NCI-H2171 (cell line): ENCODE measurements at places on chromosomes 3 and 15.

- no peak for DNase-seq
Measured at GRCh38 chr15:101052031-101052620, 133.0 kb downstream of the LRRK1 start.

GRCh38 chr3:89186456-89186855 is 79.0 kb downstream of the EPHA3 start:
- no peak for DNase-seq

DNA sequence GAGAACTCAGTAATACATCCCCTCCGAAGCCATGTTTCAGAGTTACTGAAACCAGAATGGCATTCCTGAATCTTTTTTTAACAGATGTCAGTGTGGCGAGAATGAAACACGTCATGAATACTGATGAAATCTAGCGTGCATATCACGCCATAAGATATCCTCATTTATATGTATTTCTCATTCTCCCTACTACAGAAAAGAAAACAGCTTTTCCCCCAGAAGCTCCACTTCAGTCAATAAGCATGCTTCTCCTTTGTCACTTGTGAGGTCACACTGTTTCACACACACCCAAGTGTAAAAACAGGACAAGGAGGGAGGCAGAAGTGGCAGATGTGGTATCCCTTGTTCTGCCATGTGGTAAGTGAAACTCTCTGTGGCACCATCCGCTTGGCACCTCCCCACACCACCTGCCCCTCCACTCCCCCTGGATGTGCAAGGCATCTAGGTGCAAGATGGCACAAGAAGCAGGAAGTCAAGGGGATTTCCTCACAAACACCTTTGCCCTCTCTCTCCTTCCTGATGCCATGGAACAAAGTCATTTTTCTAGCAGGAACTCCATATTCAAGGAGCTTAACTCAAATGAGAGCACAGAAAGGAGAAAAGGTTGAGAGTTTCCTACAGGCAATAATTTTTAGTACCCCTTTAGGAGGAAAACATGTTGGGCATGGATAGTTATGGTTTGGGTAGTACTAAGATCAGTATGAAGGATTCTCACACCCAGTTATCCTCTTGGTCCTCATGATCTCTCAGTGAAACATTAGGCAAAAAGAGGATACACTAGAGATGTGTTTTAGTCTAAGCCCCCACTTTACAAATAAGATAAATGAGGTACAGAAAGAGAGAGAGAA is 47.5 kb upstream of the FRMD4B start:
- DNase-seq = no peak

DNA sequence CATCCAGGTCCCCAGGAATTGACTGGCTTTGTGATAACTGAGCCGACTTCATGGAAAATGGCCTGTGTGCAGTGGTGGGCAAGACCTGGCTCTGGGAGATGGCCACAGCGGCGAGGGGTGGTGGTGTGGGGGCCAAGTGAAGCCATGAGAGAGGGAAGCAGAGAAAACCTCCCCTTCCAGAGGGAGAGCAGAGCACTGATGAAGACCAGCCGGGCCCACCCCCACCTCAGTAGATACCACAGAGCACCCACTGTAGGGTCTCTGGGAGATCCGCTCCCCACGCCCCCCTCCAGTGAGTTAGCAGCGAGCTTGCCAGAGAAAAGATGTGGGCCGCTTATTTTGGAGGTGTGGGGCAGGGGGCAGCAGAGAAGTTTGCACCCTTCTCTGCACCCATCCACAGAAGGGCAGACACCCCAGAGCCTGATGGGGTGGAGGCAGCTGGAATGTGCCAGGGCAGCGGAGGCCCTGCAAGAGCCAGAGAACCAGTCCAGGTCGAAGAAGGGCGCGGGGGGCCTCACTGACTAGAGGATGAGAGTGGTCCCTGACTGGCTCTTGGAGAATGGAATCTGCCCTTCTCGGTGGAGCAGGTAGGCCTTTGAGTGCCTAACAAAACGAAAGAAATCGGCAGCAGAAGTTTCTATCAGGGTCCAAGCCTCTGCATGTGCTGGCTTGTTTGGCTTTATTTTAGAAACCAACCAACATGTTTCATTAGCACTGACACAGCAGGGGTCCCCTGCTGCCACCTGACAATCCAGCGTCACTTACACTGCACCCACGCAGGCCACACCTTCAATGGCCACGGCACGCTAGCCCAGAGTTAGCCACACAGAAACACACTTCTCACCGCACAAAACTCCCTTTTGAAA is 28.3 kb downstream of the MELTF start:
- DNase-seq = no peak

- peak; percentile 18 for DNase-seq
Measured at GRCh38 chr3:140198242-140198641, 263.3 kb downstream of the CLSTN2 start.

DNA sequence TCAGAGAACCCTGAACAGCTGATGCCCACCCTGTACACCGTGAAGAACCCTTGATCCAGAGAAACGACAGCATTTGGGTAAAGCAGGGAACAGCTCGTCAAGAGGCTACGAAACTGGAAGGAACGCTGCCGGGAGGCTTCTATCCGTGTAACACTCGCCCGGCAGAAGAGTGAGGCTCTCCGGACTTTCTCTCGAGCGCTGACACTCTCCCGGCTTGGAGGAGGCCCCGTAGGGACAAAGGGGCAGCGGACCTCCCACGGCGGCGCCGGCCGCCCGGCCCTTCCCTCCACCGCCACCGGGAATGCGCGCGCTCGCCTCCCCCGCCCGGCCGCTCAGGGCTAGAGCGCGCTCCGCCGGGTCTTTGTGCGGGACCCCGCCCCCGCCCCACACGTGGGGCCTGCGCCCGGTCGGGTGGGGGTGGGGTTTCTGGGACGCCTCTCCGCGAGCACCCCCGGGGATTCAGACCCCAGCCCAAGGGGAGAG is 1.7 kb downstream of the HYAL2 start:
- DNase-seq = peak; percentile 61

- no peak for DNase-seq
Measured at GRCh38 chr3:16396202-16396601, 117.3 kb downstream of the RFTN1 start.
